ENCODE measurements at places on chromosomes 2 and 18.

- no peak for DNase-seq
Measured at GRCh38 chr2:21836261-21836660, 712.5 kb downstream of the TDRD15 start.

- DNase-seq: no peak
Measured at GRCh38 chr18:66647671-66648070, 43.8 kb upstream of the CDH19 start.

DNA sequence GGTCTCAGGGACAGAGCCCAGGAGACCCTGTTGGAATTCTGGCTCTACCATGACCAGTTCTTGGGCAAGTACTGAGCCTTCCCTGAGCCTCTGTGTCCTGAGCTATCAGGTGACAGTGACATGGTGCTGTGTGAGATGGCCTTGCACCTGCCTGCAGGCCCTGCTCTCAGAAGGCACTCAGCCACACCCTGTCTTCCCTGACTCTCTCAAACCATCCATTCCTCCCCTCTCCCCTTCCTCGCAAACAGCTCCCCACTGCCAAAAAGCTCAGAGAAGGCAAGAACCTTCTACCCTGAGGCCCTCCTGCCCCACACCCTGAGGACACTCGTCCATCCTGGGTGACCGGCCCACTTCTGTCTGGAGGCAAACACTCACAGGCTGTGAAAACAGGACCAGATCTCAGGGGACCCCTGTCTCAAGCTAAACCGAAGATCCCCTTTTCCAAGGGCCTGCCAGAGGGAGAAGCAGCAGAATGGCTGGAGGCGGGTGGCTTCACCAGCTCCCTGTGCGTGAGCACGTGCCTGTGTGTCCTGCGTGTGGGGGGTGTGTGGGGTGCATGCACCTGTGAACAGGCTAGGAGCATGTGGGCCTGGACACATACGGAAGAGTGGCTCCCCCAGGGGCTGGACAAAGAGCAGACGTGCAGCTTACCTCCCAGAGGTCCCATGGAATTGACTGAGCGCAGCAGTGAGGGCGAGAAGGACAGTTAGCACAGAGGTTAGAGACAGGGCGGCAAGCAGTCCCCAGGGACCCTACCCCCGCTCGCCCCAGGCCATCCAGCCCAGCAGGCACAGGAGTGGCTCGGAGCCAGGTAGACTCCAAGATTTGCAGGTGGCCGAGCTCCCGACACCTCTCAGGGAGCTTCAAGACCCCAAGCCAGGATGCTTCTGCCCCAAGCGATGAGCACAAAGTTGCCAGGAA, 53.9 kb downstream of the BIN1 start:
- no peak for DNase-seq

DNA sequence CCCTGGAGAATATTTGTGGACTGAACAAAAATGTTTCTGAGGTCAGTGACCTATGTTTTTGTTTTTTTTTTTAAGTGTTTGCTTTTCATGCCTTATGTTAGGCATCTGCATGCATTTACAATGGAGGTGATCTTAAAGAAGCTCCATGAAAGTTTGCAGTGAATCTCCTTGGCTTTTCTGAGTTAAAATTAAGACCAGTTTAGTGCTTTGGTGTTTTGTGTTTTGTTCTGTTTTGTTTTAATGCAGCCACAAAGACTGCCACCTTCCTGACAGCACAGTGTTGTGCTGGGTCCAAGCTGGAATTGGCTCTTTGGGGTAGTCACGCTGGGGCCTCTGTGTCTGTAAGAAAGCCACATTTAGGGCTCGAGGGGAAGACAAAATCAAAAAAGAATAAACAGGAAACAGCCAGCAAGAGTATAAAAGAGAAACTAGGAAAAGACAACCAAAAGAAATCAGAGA, 396.2 kb downstream of the ARHGAP15 start:
- no peak for DNase-seq

- DNase-seq: no peak
Measured at GRCh38 chr18:6885992-6886796, 156.7 kb downstream of the ARHGAP28 start.

DNA sequence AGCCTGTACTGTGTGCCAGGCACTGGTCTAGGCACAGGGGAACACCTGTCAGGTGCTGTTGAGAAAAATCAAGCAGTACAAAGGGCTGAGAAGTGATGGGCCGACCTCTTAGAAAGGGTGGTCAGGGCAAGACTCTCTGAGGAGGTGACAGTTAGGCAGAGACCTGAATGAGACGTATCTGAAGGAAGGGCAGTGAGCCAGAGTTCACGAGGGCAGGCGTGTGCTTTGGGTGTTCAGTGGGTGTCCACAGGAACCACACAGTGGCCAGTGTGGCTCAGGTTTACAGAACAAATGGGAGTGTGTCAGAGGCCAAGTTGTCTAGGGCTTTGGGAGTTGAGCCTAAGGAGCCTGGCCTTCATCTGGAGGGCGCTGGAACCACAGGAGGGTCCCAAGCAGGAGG, 6.2 kb downstream of the ARMC9 start:
- DNase-seq: no peak

- DNase-seq: no peak
Measured at GRCh38 chr2:126707941-126708340, 52.0 kb downstream of the GYPC start.

DNA sequence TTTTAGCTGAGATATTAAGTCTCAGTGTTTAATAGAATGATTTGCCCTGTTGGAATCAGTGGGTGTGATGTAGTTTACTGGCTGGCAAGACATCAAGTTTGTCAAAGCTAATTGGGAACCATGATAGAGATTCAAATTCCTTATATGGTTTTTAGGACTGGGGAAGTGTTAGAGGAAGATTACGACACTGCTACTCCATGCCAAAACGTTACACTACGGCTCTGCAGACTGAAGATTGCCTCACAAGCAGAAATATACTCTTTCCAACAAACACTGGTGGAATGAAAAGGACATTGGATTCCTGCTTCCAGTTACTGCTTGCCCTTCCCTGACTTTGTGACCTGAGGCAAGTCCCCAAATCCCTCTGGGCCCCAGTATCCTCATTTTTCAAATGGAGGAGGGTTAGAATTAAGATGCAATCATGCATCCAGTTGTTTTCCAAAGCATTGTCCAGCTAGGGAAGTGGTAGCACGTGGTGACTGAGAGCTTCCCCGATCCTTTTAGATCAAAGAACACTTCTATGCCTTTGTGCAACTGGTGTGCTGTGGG, 147.6 kb downstream of the CDC42EP3 start:
- no peak for DNase-seq

- no peak for DNase-seq
Measured at GRCh38 chr2:201758234-201758633, 22.5 kb downstream of the ALS2 start.

DNA sequence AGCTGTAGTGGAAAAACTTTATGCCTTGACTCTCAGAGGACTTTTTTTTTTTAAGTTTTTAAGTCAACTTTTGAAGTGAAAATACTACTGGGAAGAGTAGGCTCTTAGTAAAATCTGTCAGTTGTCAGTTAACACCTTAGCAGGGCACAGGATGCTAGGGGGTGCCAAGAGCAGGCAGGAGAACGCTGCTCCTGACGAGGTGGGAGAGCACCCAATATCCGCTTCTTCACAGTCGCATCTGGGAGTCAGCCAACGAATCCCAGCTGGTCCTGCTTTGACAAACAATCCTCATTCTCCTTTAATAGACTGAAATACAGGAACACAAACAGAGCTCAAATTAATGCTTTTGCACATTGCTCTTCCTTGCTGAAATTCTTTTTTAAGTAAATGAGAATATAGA, 709.5 kb upstream of the ACVR2A start:
- DNase-seq: no peak

- DNase-seq: no peak
Measured at GRCh38 chr2:222862106-222862908, 1.5 kb downstream of the ACSL3 start.

GRCh38 chr2:21617885-21618434, 494.2 kb downstream of the TDRD15 start:
- no peak for DNase-seq

DNA sequence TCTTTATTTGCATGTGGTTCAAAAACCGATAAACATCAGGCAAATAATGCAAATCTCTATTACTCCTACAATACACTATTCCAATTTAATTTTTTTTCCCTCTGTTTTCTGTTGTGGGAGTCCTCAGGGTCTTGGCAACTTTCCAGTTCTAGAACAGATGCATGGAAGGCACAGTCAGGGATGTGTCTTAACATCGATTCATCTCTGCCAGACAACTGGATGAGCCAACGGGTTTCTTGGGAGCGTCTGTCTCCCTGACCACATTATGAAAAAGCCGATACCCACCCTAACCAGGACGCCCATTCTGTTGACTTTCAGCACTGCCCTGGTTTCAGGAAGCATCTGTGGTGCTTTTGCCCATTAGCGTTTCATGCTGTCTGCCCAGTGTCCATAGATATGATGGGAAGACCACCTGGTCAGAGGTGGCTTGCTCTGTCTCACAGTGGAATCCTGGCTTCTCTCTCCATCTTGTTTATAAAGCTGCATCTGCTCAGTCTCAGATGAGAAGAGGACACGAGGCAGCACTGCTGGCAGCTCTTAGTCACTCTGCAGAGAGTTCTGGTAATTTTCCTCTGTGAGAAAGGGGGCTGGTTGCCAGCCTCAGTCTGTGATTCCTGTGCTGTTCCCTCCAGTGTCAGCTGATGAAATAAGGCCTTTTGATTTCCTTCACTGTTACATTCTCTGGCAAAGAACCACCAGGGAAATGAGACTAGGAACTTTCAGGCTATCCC, 57.9 kb upstream of the KCNE4 start:
- DNase-seq: no peak

DNA sequence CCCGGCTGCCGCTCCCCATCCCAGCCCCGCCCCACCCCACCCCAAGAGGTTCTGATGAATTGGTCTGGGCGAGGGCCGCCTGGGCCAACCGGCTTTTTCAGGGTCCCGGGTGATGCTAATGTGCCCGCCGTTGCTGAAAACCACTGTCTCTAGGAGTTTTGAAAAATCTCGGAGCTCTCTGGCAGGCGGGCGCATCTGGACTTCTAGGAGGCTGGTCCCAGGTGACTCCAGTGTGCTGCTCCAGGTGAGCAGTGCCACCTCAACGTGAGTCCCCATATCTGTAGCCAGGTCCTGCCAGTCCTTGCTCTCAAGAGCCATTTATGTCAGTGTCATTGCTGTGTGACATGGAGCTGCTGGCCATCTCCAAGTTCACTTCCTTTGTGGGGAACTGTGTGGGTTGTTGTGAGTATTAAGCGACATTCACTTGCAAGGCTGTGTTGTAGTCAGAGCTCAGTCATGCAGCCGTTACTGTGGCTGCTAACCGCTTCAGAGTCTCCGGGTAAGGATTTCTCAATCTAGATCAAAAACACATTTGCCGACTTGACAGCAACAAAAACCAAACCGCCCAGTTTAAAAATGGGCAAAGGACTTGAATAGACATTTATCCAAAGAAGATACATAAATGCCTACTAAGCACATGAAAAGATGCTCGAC, at the start of gene RFX8:
Gene RFX8 (minus strand): TSS at position 382 of the 654 bp plus-strand sequence. CDS start 8,264 bp downstream, outside the sequence.
- DNase-seq: no peak

DNA sequence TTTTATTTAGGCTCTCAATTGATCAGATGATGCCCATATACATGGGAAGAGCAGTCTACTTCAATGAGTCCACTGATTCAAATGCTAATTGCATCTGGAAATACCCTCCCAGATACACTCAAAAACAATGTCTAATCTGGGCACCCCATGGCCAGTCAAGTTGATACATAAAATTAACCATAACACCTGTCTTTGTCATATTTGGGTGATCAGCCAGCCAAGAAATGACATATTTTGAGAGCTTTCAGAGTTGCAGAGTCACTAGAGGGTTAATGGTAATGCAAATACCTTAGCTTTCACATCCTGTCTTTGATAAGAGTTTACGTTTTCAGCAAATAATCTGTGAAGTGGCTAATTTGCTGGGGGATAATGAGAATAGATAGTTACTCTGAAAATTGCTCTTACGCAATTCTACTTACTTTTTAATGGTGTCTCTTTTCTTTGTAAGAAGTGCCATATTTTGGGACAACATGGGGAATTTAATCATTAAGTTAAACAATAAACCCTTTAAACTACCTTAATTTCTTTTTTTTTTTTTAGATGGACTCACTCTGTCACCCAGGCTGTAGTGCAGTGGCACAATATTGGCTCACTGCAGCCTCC, 49.1 kb downstream of the CCDC195 start:
- DNase-seq: no peak

GRCh38 chr18:26653943-26654615, 105.7 kb upstream of the KCTD1 start:
- no peak for DNase-seq

DNA sequence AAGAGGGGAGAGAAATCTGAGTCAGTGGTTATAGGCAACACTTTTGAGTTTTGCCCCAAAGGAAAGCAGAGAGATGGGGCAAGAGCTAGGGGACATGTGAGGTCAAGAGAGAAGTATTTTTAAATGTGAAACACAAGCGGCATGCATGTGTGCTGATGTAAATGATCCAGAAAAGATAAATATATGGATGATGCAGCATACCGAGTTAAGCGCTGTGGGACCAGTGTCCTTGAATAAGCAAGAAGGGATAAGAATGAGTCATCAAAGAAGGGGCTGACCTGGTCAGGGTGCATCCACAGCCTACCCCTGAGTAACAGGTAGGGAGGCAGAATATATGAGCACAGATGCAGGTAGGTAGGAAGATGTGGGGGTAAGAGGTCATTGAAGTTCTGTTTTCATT, 180.9 kb downstream of the TRABD2A start:
- DNase-seq: no peak

DNA sequence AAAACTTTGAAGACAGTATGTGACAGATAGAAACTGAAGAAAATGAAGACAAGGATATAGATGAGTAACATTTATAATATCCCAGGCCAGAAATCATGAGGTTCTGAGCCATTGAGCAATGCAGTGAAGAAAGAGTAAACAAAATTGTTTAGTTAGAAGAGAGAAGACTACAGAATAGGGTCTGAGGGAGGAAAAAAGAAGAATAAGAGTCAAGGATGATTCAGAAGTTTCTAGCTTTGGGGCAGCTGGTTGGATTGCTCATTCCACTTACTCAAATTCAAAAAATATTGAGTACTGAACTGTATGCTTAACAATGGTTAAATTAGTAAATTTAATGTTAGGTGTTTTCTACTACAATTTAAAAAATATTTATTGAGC, 155.0 kb upstream of the OTX1 start:
- DNase-seq: no peak

- no peak for DNase-seq
Measured at GRCh38 chr2:197941715-197942114, 137.3 kb downstream of the PLCL1 start.

DNA sequence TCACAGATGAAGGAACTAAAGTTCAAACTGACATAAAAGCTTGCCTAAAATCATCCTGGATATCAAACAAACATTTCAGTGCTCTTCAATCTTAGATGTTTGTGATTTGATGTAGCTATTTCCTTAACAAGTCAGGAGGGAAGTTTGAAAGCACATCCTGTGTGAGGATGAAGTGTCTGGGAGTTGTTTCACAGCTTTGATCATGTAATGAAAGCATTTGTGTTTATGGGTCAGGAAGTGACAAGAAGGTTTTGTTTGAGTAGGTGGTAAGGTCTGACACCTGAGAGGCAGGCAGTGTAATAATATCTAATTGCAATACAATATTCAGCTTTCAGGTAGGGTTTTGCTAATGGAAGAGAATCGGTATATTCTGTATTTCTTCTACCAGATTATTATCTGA, 26.0 kb upstream of the CSRNP3 start:
- no peak for DNase-seq

- no peak for DNase-seq
Measured at GRCh38 chr2:205892251-205892655, 193.7 kb downstream of the INO80D start.

Data from stimulated activated CD4-positive, alpha-beta T cell treated with anti-CD3 and anti-CD28 coated beads, Interleukin-1b, Interleukin-23, amount 100 ng/mL, for 1 hour (primary cell).